ENCODE measurements at places on chromosomes 2 and 18. TPM values are rescaled to one million over a fixed set of nuclear protein-coding genes. Genes with fewer than 3 reads are reported as not detected.

- DNase-seq, result no peak
Measured at GRCh38 chr18:213966-214365, 53.9 kb downstream of the THOC1 start.

The MROH2A gene
- total RNA-seq, result 2.5 TPM

The LIMS4 gene
- 1.0 TPM for total RNA-seq

DNA sequence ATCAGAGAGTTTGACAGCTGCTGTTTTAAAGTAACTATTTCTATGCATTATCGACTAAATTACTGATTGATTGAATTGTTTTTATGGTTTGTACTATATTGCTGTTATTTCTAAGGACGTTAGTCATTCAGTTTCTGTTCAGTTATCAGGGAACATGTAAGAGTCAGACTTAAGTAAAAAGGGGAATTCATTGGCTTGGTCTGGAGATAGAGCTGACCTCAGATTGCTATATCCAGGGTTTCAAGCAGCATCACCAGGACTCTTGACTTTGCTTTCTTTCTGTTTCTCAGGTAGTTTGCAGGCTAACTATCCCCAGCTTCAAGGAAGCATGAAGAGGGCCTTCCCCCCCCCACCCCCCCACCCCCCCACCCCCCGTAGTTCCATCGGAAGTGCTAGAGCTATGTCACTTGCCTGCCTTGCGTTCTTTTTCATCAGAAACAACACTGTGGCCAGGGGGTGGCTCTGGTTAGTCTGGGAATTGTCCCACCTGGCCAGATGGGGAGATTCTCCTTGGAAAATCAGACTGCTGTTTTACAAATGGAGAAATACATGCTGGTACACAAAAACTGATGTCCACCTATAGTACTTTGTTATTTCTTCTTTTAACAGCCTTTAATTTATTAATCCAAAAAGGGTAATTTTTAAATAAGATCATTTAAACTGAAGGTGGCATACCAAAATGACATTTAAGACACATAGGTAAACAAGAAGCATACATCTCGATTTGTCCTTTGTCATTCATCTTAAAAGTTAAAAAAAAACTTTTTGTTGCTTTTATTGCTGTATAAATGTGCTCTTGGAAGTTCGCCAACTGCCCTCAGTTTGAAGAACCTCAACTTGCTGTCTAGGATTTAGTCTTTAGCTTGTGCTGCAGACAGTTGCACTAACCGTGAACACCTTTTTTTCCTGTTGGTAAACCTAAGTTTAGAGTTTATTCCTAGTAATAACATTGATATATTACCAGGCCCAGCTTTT, 9.4 kb downstream of the SMAD4 start:
- DNase-seq, result no peak

DNA sequence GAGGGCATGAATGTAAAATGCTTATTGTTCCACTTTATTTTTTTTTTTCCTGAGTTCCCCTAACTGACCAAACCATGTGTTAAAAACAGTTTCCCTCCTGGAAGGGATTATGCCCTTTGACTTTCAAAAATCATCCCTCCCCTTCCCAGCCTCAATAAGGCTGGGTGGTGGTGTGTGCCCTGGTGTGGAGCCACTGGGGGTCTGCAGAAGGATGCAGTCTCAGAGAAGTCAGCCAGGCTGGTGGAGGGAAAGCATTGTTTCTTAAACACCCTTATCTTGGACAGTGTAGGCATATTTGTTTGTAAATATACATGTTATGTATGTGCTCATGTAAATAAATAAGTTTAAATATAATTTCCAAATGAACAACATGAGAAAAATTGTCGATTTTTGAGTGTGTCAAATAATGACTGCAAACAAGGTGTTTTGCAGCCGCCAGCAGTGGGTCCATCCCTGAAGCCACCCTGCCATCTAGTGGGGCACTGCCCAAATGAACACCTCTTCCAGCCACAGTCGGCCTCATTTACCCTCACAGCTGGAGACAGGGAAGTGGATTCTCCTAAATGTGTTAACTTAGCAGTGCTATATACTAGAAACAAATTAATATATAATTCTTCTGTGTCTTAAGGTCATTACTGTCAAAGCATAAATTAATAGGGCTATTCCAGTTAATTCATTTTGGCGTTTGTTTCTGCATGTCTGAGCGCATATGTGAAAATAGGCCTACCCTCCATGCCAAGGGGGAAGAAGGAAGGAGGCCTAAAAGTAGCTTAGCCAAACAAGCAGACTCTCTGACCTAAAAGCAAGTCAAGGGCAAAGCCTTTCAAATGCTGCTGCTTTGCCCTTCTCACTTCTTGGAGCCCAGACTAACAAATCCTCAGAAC, 209.6 kb upstream of the PIK3C3 start:
- DNase-seq, result peak; percentile 75

GRCh38 chr2:45218297-45218696, 209.0 kb upstream of the SIX2 start:
- no peak for DNase-seq

The FAM117B gene
- total RNA-seq, result 8.1 TPM

DNA sequence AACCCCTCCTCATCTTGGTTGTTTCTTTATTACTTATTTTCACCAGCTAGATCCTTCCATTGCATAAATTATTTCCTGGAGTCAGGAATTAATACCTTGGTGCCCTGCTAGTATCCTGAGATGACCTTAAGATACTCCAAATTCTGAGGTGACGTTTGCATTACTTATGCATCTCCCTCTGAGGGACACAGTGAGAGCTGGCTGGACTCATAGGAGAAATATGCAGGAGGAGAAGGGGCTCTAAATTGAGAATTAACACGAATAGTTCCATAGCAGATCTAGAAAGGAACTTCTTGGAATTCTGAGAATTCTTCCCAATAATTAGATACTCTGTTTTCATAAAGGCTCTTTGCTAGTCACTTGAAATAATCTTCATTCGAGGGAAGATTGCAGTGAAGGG, 310.6 kb upstream of the ZEB2 start:
- no peak for DNase-seq

GRCh38 chr2:85796341-85797262, 42.8 kb downstream of the ATOH8 start:
- DNase-seq, result peak; percentile 92

The PLCD4 gene
- 31.0 TPM for total RNA-seq

The C2orf78 gene
- total RNA-seq, result not detected

DNA sequence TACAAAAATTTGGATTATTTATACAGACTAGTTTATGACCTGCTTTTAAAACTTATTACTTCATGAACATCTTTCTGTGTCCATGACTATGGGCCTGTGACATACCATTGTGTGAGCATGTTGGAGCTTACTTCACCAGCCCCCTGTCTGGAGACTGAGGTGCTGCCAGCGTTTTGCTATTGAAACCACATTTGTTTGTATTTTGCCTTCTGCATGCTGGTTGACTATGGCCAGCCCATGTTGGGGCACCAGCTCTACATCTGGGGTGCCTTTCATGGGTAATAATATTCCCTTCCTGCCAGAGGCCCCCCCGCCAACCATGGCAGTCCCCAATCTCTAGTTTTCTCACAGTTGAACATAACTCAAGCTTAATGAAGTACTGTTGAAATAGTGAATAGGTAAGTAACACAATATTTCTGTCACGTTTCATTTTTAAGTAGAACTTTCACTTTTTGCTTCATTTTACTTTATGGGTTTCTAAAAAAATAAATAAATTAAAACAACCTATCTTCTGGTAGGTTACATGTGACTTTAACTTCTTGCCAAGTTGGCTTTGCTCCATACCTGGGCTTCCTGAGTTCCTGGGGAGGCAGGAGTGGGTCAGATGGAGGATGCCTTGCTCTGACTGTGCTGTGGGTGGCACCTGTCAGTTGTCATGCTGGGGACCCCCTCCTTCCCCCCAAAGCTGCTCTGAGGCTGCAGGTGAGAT, 63.9 kb downstream of the DGKD start:
- DNase-seq, result no peak

GRCh38 chr18:39198376-39198775, 1632.8 kb upstream of the CELF4 start:
- DNase-seq, result no peak

The HOXD10 gene
- 0.62 TPM for total RNA-seq

The ELOA2 gene
- total RNA-seq, result not detected

The AQP4 gene
- 37.6 TPM for total RNA-seq

The BMP10 gene
- total RNA-seq, result not detected

- DNase-seq, result no peak
Measured at GRCh38 chr2:20430461-20431300, 16.2 kb upstream of the RHOB start.

DNA sequence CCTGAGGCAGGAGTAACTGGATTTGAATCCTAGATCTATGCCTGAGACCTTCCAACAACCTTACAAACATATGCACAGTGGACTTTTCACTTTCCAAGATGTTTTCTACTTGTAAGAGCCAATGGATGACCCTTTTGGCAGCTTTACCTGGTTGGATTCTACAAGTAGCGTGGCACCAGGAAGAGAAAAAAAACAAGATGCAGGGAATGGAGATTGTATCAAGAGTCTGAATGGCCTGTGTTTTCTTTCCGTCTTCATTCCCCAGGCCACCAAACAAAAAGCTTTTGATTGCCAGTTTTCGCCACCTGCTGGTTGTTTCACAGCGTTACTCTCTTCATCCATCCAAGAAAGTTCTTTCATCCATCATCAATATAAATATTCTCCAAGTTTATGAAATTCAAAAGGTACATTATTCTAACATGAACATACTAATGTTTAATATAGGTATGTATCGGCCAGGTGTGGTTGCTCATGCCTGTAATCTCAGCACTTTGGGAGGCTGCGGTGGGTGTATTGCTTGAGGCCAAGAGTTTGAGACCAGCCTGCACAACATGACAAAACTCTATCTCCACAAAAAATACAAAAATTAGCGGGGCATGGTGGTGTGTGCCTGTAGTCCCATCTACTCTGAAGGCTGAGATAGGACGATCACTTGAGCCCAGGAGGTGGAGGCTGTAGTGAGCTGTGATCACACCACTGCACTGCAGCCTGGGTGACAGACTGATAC, 3.5 kb upstream of the BCL2 start:
- DNase-seq, result peak; percentile 92
